Amniotic epithelial cell (primary cell): ENCODE measurements at places on chromosomes 16 and 17.

DNA sequence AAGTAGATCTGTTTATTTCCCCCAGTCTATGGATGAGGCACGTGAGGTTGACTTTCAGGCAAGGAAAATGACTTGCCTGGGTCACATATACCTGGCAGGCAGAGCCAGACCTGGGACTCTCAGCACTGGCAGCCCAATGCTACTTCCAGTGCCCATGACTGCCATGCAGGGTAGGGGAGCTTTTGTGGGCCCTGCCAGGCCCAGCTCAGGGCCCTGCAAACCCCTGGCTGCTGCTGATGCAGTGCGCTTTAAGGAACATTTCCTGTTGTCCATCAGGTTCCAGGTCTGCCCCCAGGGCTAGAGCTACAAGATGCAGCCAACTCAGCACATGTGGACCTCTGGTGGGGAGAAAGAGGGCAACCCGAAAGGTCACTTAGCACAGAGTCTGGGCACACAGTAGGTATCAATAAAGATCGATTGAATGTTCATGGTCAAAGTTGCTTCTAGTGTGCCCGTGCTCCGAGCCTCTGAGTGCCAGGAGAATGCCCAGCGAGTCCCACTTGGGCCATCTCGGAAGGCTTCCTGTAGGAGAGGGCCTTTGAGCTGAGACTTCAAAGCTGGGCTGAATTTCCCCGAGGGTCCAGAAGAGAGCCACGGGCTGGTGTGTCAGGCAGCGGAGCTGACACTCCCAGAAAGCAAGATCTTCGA is 513 bp upstream of the TBX21 start:
- no peak for DNase-seq

- DNase-seq, result peak; percentile 14
Observed at GRCh38 chr16:3573146-3573815, 3.9 kb downstream of the NLRC3 start.

GRCh38 chr17:79542718-79543117 is 68.1 kb downstream of the RBFOX3 start:
- DNase-seq, result no peak

GRCh38 chr16:5396880-5397279 is 299.3 kb upstream of the EEF2KMT start:
- DNase-seq, result no peak

GRCh38 chr17:42673266-42673884 is 3.4 kb downstream of the PLEKHH3 start:
- DNase-seq, result no peak

GRCh38 chr17:44584443-44584842 is 27.2 kb downstream of the FZD2 start:
- peak; percentile 49 for DNase-seq

GRCh38 chr17:37483311-37484039 is 6.2 kb upstream of the DUSP14 start:
- DNase-seq, result peak; percentile 69

DNA sequence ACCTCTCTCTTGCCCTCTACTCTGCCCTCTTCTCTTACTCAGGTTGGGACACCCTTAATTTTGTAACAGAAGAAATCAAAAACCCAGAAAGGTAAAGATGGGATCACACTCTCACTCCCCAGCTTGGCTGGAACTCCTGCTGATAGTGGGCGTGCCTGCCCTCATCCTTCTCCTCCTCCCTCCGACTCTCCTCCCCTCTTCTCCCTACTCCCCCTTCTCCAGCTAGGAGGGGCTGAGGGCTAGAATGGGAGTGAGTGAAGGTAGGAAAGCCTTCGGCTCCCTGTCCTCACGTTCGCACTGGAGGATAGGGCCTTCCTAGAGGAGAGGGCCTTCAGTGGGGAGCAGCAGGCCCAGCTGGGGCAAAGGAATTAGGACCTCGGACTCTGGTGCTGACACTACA is 20.3 kb downstream of the SLC7A6OS start:
- DNase-seq, result no peak

- no peak for DNase-seq
Observed at GRCh38 chr17:83174362-83175118, 95.1 kb downstream of the METRNL start.

- no peak for DNase-seq
Observed at GRCh38 chr16:54241525-54241924, 45.1 kb downstream of the IRX3 start.

DNA sequence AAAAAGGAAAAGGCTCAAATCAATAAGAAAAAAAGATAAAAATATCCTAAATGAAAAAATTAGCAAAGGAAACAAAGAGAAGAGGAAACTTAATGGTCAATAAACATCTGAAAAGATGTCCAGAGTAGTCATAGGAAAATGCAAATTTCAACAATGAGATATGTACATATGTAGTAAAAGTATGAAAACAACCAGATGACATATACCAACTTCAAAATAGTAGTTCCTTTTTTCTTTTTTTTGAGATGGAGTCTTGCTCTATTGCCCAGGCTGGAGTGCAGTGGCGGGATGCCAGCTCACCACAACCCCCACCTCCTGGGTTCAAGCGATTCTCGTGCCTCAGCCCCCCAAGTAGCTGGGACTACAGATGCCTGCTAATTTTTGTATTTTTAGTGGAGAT is 21.7 kb upstream of the NFAT5 start:
- no peak for DNase-seq

DNA sequence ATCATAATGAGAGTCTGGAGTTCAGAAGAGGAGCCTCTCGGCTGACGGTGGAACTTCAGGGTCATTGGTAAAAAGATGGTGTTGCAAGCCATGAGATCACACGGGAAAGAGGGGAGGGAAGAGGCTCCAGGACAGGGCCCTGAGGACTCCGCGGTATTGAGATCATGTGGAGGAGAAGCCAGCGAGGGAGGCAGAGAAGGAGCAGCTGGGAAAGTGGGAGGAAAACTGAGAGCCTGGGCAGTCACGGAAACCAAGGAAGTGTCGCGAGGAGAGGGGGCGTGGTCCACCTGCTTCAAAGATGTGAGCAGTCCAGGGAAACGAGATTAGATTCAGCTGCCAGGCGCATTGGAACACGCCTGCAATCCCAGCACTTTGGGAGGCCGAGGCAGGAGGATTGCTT is 27.7 kb upstream of the SBK1 start:
- peak; percentile 73 for DNase-seq

DNA sequence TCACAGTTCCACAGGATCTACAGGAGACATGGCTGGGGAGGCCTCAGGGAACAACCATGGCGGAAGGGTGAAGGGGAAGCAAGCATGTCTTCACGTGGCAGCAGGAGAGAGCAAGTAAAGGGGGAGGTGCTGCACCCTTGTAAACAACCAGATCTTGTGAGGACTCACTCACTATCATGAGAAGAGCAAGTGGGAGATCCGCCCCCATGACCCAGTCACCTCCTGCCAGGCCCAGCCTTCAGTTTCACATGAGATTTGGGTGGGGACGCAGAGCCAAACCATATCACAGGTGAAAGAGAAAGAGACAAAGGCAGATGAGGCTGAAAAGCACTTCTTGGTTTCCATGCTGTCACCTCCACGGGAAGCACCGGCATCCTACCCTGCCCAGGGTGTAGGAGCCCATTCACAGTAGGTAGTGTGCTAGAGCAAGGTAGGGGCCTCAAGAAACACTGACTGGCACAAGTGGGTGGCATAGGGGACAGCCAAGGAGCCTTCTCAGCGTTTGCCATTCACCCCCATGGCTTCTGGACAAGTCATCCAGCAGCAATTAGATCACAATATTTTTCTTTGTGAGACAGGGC is 6.6 kb downstream of the NARF start:
- DNase-seq, result no peak

DNA sequence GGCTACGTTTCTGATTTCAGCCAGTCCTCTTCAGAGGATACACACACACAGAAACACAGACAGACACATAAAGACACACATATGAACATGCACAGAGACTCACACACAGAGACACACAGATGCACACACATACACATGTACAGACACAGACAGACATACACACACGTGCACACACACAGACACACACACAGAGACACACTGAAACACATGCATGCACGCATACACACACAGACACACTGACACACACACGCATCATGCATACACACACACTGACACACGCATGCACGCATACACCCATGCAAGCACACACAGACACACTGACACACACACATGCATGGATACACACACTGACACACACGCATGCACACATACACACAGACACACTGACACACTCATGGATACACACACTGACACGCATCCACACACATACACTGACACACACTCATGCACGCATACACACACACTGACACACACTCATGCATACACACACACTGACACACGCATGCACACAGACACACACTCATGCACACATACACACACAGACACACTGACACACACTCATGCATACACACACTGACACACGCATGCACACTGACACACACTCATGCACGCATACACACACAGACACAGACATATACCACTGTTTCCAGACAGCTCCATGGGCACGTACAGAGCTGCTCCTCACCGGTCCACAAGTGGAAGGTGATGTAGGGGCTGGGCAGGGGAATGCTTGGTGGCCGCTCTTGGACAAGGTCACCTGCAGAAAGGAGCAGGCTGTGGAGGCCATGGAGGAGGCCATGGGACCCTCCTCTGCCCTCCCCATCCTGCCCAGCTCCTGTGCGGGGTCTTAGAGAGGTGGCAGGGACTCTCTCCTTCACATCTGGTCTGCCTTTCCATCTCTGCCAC is 30.1 kb upstream of the MFSD6L start:
- no peak for DNase-seq

DNA sequence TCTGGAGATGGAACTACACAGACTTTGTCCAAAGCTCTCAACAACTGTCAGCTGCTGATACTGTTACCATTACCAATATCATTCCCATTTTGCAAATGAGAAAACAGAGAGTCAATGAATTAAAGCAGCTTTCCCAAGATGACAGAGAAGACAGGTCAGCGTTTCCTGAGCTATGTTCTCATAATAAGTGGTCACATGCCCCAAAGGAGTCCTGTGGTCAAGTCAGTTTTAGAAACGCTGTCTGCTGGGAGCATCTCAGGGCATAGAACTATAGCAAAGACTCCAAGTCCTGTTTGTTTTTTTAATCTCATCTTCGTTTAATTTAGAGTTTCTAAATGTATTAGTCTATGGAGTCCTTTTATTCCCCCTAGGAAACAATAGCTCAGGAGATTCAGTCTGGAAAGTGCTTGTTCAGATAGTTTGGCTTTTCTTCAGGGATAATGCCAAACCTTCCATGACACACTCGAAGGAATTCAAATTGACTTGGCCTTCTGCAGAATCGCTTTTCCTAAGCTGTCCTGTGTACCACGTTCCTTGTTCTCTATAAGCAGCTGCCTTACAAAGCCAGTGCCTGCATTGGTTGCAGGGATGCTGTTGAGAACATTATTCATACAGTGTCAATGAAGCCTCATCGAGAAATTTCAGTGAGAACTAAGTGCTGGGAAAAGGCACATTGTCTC is 12.1 kb downstream of the CCDC42 start:
- peak; percentile 44 for DNase-seq

DNA sequence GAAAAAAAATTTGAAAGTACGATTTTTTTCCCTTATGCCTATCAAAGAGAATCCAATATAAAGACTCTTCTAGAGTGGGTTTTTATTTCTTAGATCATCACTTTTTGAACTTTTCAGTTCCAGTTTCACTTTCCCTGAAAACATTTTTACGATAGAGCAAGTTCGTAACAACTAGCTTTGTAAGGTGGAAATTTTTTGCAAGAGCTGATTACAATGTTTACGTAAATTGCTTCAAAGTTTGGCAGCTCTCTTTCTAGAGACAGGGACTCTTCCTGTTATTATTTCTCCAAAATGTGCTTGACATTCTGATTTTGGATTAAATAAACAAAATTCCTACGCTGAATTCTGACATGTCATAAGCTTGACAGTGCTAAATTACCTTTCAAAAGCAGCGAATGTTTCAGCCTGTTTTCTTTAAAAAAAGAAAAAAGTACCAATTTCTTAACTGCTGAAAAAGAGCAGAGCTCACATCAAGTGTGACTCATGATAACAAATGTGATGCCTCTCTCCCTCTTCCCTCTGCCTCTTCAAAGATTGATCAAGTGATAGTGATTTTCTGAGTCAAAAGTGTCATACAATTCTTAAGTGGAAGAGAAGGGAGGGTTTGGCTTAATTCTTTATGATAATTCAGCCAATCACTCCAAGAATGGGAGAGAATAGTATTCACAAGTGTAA is 175.2 kb downstream of the KCNJ2 start:
- peak; percentile 53 for DNase-seq

DNA sequence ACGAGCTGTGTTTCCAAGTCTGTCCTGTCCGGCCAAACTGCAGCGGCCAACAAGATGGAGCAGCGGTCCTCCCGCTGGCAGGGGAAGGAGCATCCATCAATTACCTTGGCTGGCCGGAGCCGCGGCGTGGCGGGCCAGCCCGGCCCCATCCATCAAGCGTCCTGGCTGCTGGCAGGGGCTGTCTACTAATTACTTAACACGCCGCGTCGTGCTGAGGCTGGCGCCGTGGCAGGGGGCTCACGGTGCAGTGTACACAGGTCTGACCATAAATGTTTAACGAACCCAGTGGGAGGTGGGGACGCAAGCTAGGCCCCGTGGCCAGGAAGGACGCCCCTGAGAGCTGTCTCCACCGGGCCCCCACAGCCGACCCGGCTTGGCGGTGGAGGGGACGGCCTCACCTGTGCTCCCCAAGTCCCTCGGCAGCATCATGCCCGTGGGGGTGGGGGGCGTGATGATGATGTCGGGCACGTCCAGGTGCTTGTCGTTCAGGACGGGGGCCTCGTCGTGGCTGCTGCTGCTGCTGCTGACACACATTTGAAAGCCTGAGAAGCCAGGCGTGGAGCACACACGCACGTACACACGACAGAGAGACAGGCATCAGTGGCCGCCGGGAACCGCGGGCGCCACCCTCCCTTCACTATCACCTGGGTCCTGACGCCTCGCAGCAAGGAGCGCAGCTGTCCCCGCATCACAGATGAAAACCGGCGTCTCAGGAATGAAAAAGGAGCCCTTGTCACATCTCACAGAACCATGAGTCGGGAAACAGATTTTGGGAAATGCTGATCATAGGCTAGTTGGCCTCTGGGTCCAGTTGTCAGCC is 21.2 kb upstream of the GINS2 start:
- no peak for DNase-seq

DNA sequence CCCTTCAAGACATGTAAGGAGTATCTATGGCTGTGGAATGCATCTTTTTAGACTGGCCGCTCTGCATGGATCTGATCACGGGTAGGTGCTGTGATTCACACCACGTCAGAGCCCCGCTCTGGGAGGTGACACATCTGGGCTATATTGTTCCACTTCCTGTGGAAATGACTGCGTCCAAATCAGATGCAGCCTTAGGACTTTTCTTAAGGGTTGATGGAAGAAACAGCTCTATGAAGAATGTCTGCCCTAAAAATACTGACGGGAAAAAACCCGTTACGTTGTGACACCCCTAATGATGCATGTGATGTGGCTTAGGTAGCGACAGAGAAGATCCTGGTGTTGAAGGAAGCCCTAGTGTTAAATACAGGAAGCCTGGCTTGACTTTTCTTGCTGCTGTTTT is 12.2 kb downstream of the BANP start:
- DNase-seq, result peak; percentile 62

DNA sequence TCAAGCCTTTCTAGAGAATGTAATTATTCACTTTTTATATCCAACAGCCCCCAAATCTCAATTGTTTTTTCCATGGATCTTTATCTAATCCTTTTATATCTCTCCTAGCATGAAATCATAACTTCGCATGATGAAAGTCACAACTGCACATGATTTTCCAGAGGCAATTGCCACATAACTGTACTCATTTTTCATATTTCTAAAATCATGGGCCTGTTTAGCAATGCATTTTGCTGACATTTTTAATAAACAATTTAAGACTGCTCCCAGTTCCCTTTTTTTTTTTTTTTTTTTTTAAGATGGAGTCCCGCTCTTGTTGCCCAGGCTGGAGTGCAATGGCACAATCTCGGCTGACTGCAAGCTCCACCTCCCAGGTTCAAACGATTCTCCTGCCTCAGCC is 83.5 kb downstream of the VMP1 start:
- DNase-seq, result peak; percentile 87

- DNase-seq, result no peak
Observed at GRCh38 chr16:84082110-84082509, 34.6 kb downstream of the MBTPS1 start.
